ENCODE measurements at places on chromosomes 6 and 20. TPM values are rescaled to one million over a fixed set of nuclear protein-coding genes. Genes with fewer than 3 reads are reported as not detected.

DNA sequence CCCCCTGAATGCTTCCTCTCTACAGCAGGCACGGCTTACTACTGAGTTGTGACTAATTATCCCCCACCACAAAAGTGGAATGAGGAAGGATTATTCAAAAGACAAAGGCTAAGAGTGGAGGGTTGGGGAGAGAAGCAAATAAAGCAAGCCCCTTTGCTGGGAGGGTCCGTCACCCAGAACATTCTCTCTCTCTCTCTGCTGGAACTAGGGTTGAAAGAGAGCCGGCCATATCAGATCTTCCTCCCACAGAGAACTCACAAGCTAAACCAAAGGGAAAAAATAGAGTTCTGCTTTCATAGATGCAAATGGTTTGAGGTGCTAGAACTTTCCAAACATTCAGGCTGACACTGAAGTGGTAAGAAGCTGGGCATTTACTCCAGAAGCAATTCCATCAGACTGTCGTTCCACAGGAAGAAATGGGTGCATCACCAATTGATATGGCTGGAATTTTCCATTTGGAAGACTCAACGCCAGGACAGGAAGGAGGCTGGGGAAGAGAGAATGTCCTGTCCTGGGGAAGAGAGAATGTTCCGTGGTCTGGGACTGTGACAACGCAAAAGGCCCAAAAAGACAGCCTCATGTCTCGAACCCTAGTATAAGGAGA is 7.9 kb downstream of the ZMYND8 start:
- no peak for DNase-seq

DNA sequence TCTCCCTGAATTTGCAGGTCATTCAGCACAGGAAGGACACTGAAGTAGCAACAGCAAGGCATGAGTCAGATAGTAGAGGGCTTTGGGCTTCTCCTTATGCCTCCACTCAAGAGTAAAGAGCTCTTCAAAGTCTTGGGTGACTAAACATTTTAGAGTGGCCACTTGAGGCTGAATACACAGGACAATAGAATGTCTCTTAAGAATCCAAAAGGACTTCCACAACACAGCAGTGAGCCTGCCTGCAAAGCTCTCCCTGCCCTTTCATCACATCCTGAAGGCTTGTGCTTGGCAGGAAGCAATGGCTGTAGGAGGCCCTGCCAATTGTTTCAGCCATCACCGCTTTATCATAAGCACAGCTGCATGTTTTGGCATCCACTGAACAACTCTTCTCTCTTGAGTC is 36.8 kb downstream of the FOXQ1 start:
- DNase-seq, result peak; percentile 31

GRCh38 chr6:40474937-40475336 is 112.2 kb downstream of the LRFN2 start:
- no peak for DNase-seq

DNA sequence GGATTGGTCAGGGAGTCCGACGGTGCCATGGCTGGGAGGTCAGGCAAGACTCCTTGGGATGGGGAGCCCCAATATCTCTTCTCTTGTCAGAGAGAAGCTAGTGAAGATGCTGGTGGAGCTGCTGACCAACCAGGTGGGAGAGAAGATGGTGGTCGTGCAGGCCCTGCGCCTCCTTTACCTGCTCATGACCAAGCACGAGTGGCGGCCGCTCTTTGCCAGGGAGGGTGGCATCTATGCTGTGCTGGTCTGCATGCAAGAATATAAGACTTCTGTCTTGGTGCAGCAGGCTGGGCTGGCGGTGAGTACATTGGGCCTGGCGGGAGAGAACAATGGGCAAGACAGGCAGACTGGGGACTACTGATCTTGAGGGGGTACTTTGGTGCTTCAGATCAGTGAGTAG is 10.9 kb downstream of the CUL9 start:
- no peak for DNase-seq

- DNase-seq, result peak; percentile 73
These were observed at the start of gene MAPK13 for GRCh38 chr6:36129941-36130666. Gene MAPK13 (plus strand): TSS chr6:36130513. CDS start chr6:36130583, 70 bp downstream.

- no peak for DNase-seq
These were observed 6.8 kb downstream of the CLDN20 start for GRCh38 chr6:155270561-155271091.

GRCh38 chr20:38166703-38167233 is 1.7 kb upstream of the TGM2 start:
- DNase-seq, result no peak

DNA sequence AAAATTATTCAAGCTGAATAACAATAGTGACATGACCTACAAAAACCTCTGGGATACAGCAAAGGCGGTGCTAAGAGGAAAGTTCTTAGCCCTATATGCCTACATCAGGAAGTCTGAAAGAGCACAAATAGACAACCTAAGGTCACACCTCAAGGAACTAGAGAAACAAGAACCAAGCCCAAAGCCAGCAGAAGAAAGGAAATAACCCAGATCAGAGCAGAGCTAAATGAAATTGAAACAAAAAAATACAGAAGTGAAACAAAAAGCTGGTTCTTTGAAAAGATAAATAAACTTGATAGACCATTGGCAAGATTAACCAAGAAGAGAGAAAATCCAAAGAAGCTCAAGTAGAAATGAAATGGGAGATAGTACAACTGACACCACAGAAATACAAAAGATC is 47.6 kb upstream of the NOTCH4 start:
- DNase-seq, result no peak

GRCh38 chr20:57092112-57092899 is 174.1 kb downstream of the BMP7 start:
- DNase-seq, result peak; percentile 77

DNA sequence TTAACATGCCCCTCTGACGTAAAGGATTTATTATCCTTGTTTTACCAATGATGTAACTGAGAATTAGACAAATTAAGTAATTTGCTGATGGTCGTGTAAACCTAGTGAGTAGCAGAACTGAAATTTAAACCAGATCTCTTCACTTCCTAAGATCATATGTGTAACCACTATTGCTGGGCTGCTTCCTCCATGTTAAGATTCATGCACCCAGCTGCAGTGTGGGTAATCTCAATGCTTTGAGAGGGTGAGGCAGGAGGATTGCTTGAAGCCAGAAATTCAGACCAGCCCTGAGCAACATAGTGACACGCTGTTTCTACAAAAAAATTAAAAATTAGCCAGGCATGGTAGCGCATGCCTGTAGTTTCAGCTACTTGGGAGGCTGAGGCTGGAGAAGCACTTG is 97.9 kb downstream of the L3MBTL3 start:
- no peak for DNase-seq

SUMO4 gene
- total RNA-seq, result 6.3 TPM

- no peak for DNase-seq
These were observed 11.3 kb downstream of the EBF4 start for GRCh38 chr20:2703716-2704475.

MOCS1 gene
- total RNA-seq, result 10.2 TPM

DNA sequence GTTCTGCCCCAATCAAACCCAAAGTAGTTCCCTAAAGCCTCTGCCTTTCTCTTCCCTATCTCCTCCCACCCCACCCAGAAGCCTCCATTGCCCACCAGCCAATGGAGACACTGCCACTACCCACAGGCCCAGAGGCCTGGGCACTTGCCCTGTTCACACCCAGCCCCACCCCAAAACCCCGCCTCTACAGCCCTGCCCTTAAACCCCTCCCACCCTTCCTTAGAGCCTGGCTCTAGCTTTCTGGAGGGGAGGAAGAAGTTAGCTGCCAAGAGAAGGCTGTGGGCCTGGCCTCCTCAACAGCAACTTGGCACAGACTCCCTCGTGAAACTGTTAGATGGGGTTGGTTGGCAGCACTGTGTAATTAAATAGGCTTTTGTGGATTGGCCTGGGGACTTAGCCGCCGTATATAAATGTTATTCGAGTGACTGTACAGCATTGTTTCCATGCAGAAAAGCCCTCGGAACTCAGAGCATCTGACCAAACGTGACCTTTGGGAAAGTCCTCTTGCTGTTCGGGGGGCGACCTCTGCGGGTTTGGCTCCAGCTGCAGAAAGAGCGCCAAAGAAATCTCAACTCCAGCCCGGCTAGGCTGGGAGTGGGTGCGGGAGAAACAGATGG is 31.4 kb downstream of the COL11A2 start:
- DNase-seq, result peak; percentile 92

- no peak for DNase-seq
These were observed 17.6 kb downstream of the SIRPD start for GRCh38 chr20:1539816-1540419.

- no peak for DNase-seq
These were observed 56.1 kb downstream of the PSMG4 start for GRCh38 chr6:3314621-3315467.

NNAT gene
- total RNA-seq, result not detected

DNA sequence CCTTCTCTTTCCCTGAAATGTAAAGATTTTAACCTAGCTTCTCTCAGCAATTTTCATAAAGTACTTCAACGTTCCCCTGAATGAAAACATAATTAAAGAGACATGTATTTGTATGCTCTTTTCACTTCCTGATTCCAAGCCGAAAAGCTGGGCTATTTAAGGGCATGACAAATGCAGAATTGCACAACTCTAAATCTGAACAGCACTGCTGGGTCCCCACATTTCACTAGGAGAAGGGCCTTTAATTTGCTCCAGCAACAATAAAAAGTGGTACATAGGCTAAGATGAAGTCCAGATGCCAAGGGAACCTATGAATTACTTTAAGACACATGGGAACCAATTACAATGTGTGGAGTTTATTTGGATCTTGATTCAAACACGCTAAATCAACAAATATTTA is 42.0 kb downstream of the IRAK1BP1 start:
- peak; percentile 82 for DNase-seq

PDYN gene
- total RNA-seq, result not detected

GRCh38 chr6:28940294-28940857 is 16.6 kb upstream of the TRIM27 start:
- no peak for DNase-seq

FAM83B gene
- not detected for total RNA-seq

Measured in GM23248 (cell line).